ENCODE measurements at places on chromosomes 16 and 17. TPM values are rescaled to one million over a fixed set of nuclear protein-coding genes. Genes with fewer than 3 reads are reported as not detected.
A peak's percentile ranks its signal among the peaks of the same experiment; 100 is the strongest.

DNA sequence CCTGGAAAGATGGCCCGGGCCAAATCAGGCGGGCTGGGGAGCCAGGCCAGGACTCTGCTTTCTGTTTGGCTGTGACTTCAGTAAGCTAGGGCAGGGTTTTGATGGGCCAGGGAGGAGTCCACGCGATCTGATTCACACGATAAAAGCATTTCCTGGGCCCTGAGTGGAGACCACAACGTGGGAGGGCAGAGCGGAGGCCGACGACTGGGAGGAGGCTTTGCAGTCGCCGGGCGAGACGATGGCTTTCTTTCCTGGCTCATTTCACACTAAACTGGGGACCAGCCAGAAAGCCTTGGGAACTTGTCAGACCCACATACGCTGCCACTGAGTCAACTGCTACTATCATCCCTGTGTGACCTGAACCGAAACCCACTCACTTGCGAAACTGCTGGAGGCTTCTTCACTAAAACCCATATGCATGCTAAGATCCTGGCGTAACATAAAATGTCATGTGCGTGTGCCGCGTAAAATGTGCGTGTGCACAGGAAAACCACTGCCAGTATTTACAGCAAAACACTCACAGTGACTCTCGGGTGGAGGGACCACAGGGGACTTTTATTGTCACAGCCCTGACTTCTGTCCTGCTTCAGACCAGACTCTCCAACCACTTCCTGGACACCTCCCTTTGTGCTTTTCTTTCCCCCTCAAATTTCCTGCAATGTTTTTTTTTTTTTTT is 14.2 kb upstream of the RHBDF2 start:
- DNase-seq: peak; percentile 77
- H3K4me1 ChIP-seq: peaks cover 60% of the 10 kb centered on the region
- H3K36me3 ChIP-seq: no peaks in the 10 kb centered on the region
- H3K27me3 ChIP-seq: no peaks in the 10 kb centered on the region
- H3K27ac ChIP-seq: peak overlapping the region; percentile 54
- peak overlapping the region; percentile 2 for H3K4me3 ChIP-seq

GRCh38 chr16:80317599-80318037 is 223.2 kb upstream of the DYNLRB2 start:
- H3K4me1 ChIP-seq: no peaks in the 10 kb centered on the region
- no peaks in the 10 kb centered on the region for H3K27me3 ChIP-seq
- H3K36me3 ChIP-seq: no peaks in the 10 kb centered on the region
- no peak for DNase-seq

DNA sequence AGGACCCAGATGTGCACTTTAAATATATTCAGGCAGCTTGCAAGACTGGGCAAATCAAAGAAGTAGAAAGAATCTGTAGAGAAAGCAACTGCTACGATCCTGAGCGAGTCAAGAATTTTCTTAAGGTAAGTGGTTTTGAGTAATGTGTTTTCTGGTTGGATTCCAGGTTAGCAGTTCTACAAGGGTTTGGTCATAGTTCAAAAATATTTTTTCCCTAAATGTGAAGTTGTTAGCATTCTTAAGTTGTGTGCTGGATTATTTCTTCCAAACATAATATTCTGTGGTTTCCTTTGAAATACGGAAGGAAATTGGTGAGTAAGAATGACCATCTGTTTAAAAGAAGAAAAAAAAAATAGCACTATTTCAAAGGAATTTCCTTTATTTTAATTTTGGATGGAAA is 38.4 kb downstream of the PTRH2 start:
- H3K4me1 ChIP-seq: no peaks in the 10 kb centered on the region
- no peak overlapping the region for H3K4me3 ChIP-seq
- no peaks in the 10 kb centered on the region for H3K27me3 ChIP-seq

- no peaks in the 10 kb centered on the region for H3K36me3 ChIP-seq
- H3K4me3 ChIP-seq: no peak overlapping the region
- no peaks in the 10 kb centered on the region for H3K27me3 ChIP-seq
- no peaks in the 10 kb centered on the region for H3K4me1 ChIP-seq
- no peak overlapping the region for H3K27ac ChIP-seq
Observed at GRCh38 chr16:56332464-56333079, 92.8 kb downstream of the AMFR start.

GRCh38 chr16:4315186-4316107 is at the start of gene GLIS2:
Gene GLIS2, plus strand, starts transcription at chr16:4316067. Its CDS starts 16,214 bp downstream, at chr16:4332281.
- no peak within 1 kb of the TSS for H3K27ac ChIP-seq
- no peaks in the 10 kb centered on the region for H3K36me3 ChIP-seq

DNA sequence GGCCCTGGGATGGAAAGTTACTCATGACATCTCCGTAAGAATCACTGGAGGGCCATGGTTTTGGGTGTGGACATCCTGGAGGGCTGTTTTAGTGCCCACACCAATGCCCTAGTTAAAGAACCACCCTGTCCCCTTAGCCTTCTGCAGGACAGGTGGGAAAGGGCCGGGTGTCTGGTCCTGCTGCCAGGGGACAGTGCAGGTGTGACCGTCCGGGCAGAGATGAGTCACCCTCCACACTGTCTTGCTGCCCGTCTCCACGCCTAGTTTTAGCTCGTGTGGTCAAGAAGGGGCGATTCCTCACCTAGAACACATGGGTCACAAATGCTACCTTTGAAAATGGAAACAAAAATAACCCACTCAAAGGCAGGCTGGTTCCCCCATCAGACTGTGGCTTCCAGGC is 17.0 kb downstream of the CEP295NL start:
- peaks cover 16% of the 10 kb centered on the region for H3K4me1 ChIP-seq
- H3K36me3 ChIP-seq: no peaks in the 10 kb centered on the region
- no peak overlapping the region for H3K4me3 ChIP-seq
- no peaks in the 10 kb centered on the region for H3K27me3 ChIP-seq
- DNase-seq: no peak
- no peak overlapping the region for H3K27ac ChIP-seq

DNA sequence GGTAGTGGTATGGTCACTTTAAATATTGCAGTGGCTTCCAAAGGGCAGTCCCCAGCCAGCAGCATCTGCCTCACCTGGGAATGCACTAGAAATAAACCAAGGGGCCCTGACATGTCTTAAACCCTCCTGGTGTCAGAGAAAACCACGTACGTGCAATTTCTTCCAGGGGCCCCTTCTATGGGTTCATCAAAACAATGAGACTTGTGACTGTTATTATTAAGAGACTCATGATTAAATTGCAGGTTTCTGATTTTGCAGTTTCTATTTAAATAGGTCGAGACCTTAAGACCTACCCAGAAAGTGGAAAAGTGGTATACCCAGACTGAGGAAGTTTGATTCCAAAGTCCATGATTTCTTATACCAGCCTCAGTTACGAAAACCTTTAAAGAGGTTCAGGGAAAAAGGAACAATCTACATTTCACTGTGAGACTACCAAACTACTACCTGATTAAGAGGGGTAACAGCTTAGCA is 746 bp upstream of the POLG2 start:
- peaks cover 70% of the 10 kb centered on the region for H3K4me1 ChIP-seq
- no peak for DNase-seq
- no peaks in the 10 kb centered on the region for H3K27me3 ChIP-seq
- H3K27ac ChIP-seq: peak overlapping the region; percentile 76

- DNase-seq: no peak
- no peak overlapping the region for H3K27ac ChIP-seq
Observed at GRCh38 chr17:58187675-58188074, 4.9 kb upstream of the EPX start.

DNA sequence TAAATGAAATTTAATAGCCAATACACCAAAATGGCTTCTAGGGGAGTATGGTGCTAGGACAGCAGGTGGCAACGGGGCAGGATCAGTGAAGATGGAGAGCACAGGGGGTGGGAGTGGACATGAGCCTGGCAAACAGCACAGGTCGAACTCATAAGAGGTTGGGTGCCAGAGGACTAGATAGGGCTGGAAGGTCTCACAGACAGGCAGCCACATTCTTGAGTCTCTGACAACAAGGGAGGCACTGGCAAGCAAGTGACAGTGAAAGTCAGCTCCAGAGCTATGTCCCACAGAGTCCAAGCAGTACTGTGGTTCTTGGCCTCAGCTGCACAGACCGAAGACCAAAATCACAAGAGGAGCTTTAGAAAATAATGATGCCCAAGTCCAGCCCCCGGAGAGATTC is 61.2 kb downstream of the USP31 start:
- H3K4me1 ChIP-seq: no peaks in the 10 kb centered on the region
- no peaks in the 10 kb centered on the region for H3K36me3 ChIP-seq
- H3K4me3 ChIP-seq: no peak overlapping the region
- no peaks in the 10 kb centered on the region for H3K27me3 ChIP-seq

DNA sequence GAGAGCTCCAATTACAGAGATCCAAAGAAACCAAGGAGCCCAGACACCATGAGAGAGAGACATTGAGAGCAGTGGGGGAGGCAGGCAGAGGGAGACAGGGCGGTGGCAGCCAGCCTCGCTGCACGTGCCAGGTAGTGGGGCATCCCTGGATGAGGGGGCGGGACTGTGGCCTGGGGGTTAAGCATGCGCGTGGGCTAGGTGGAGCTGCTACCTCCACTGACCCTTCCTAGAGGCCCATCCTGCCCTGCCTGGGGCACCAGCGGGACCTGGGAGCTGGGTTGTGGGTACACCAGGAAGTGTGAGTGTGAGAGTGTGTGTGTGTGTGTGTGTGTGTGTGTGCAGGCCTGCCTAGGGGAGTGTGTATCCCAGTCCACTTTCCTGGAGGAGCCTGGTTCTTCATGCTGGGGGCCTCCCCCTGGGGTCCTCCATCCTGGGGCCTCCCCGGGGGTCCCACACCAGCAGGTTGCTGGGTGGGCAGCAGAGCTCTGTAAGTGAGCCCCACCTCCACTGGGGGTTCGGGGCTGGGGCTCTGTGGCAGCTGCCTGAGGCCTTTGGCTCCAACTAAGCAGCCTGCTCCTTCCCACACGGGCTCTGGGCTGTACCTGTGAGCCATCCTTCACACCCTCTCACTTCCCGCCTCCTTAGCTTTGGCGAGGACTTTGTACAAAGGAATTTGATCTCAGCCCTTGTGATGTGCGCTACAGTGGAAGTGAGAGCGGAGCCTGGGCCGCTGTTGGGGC is 127.4 kb downstream of the IRF8 start:
- H3K27me3 ChIP-seq: no peaks in the 10 kb centered on the region
- H3K4me1 ChIP-seq: no peaks in the 10 kb centered on the region
- no peaks in the 10 kb centered on the region for H3K36me3 ChIP-seq
- no peak for DNase-seq
- H3K27ac ChIP-seq: no peak overlapping the region

DNA sequence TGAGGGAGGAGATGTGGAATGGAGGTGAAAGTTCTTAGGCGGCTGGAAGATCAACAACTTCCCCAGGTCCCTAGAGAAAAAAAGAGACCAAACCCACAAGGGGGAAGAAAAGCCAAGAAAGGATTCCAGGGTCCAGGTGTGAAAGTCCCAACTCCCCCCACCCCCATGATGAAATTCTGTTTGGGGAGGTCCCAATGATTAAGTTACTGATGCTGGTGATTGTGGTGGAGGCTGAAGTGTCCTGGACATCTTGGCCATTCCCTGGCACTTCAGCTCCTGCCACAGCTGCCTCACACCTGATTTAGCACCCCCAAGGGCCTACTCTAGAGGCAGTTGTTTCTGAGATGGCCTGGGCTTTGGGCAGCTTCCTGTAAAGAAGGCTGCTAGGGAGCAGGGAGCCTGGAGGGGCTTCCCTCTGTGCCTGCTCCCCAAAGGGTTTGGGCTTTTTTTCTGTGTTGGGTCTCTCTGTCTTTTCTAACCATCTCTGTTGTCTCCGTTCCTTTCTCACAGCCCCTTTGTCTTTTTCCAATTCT is 13.1 kb downstream of the HOXB4 start:
- no peak overlapping the region for H3K4me3 ChIP-seq
- H3K27me3 ChIP-seq: no peaks in the 10 kb centered on the region
- no peak for DNase-seq
- no peaks in the 10 kb centered on the region for H3K36me3 ChIP-seq
- H3K4me1 ChIP-seq: no peaks in the 10 kb centered on the region

GRCh38 chr17:15501282-15501681 is 33.9 kb upstream of the CDRT4 start:
- no peak overlapping the region for H3K27ac ChIP-seq
- no peak for DNase-seq
- no peaks in the 10 kb centered on the region for H3K36me3 ChIP-seq
- H3K4me1 ChIP-seq: no peaks in the 10 kb centered on the region

DNA sequence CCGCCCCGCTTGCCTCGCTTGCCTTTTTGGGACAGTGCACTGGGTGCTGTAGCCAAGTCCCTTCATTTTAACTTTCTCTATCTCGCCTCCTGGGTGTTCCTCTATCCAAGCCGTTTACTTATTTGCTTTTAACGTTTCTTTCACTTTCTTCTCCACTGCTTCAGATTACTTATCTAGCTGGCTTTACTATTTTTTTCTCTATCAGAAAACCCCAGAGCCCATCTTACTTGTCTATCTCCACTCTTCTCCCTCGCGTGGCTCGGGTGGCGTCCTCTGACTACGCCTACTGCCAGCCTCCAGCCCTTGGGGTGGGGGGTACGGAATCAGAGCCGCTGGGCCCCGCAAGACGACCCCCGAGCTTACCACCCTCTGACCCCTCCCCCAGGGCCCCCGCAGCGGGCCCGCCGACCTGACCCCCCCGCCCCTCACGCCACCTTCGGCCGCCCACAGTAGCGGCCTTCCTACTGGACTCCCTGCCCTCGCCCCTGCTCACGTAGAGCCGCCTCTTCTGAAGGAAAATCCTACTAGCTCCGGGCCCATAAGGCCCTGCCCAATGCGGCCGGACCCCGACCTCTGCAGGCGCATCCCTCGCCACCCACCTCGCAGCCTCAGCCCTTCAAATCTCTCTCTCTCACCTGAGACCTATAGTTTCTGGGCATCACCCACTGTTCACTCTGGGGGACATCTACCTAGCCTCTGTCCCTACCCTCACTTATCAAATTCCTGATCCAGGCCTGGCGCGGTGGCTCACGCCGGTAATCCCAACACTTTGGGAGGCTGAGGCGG is 1.0 kb upstream of the SLC12A4 start:
- no peaks in the 10 kb centered on the region for H3K27me3 ChIP-seq
- H3K4me1 ChIP-seq: peaks cover 17% of the 10 kb centered on the region
- peak; percentile 34 for DNase-seq
- H3K27ac ChIP-seq: peak overlapping the region; percentile 67

ACSM3 gene
- 6.8 TPM for total RNA-seq

SEPTIN1 gene
- total RNA-seq: 187 TPM

ZPBP2 gene
- 0.74 TPM for total RNA-seq

GPR142 gene
- not detected for total RNA-seq

EVI2A gene
- 40.3 TPM for total RNA-seq

MKS1 gene
- total RNA-seq: 26.2 TPM

CIAPIN1 gene
- total RNA-seq: 81.1 TPM

KRTAP4-1 gene
- not detected for total RNA-seq

ABCA3 gene
- total RNA-seq: 7.0 TPM

RBFOX1 gene
- not detected for total RNA-seq

SLFN11 gene
- total RNA-seq: 39.5 TPM

FAM117A gene
- total RNA-seq: 24.8 TPM

CHD3 gene
- 123 TPM for total RNA-seq

Data from CD8-positive, alpha-beta memory T cell (primary cell).